ENCODE measurements at places on chromosomes 2 and 18. TPM values are rescaled to one million over a fixed set of nuclear protein-coding genes. Genes with fewer than 3 reads are reported as not detected.

GRCh38 chr18:45951016-45951714 lies 16.0 kb downstream of the EPG5 start:
- peaks cover 70% of the 10 kb centered on the region for H3K36me3 ChIP-seq
- no peak for DNase-seq
- no peaks in the 10 kb centered on the region for H3K27me3 ChIP-seq
- no peaks in the 10 kb centered on the region for H3K4me1 ChIP-seq
- no peak overlapping the region for H3K4me3 ChIP-seq
- H3K27ac ChIP-seq: no peak overlapping the region

- H3K4me1 ChIP-seq: peaks cover 8% of the 10 kb centered on the region
- no peak overlapping the region for H3K27ac ChIP-seq
- DNase-seq: no peak
Observed at GRCh38 chr2:143394062-143394461, 264.8 kb downstream of the ARHGAP15 start.

DNA sequence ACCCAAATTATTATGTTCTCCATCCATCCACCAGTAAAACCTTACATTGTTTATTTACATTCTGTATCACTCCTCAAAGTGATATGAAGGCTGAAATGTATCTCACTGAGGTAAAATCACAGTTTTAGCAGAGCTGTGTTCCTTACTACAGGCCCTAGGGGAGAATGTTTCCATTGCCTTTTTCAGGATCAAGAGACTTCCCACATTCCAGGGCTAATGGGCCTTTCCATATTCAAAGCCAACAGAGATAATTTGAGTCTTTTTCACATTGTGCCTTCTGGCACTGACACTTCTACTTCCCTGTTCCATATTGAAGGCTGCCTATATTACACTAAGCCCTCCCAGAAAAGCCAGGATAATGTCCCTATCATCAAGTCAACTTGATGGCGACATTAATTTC lies 20.0 kb downstream of the NETO1 start:
- no peak overlapping the region for H3K4me3 ChIP-seq
- no peak for DNase-seq
- H3K36me3 ChIP-seq: no peaks in the 10 kb centered on the region
- no peaks in the 10 kb centered on the region for H3K4me1 ChIP-seq
- H3K27me3 ChIP-seq: no peaks in the 10 kb centered on the region

DNA sequence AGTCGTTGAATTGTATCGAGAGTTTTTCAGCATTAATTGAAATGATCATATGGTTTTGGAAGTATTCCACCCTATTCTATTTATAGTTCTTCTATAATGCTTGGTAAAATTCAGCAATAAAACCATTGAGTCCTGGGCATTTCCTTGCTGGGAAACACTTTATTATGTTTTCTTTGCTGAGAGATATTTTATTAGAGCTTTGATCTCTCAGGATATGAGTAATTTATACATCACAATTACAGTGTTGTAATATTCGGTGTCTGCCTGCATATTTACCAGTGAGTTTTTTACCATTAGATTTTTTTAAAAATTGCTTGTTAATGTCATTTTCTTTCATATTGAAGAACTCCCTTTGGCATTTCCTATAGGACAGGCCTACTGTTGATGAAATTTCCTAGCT lies 402.7 kb upstream of the FSIP2 start:
- H3K27ac ChIP-seq: no peak overlapping the region
- no peaks in the 10 kb centered on the region for H3K4me1 ChIP-seq
- no peak overlapping the region for H3K4me3 ChIP-seq
- DNase-seq: no peak
- H3K36me3 ChIP-seq: no peaks in the 10 kb centered on the region
- no peaks in the 10 kb centered on the region for H3K27me3 ChIP-seq

The RFX8 gene
- total RNA-seq: 2.8 TPM

The NBAS gene
- 31.8 TPM for total RNA-seq

- peak overlapping the region; percentile 97 for H3K4me3 ChIP-seq
- H3K27me3 ChIP-seq: no peaks in the 10 kb centered on the region
- DNase-seq: no peak
- H3K27ac ChIP-seq: peak overlapping the region; percentile 100
Observed at GRCh38 chr2:70085711-70086277, 1.5 kb upstream of the PCBP1 start.

DNA sequence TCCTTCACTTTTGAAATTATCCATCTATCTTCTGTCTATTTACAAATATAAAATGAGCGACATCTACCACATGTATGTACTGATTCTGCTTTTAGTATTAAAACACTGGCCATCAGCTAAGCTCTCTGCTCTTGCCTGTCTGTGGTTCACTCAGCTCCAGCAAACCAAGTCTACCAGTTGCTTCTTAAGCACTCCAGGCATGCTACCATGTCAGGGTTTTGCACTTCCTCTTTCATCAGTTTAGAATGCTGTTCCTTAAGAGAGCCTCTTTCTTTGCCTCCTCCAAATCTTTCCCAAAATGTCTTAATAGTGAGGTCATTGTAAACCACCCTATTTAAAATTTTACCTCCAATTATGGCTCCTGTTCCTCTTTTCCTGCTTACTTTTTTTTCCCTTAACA lies 59.5 kb downstream of the SCN3A start:
- no peaks in the 10 kb centered on the region for H3K36me3 ChIP-seq
- no peak for DNase-seq
- H3K27me3 ChIP-seq: no peaks in the 10 kb centered on the region
- H3K4me3 ChIP-seq: no peak overlapping the region
- no peak overlapping the region for H3K27ac ChIP-seq

The ANKRD29 gene
- total RNA-seq: not detected

The ARHGAP28 gene
- total RNA-seq: not detected

- H3K4me3 ChIP-seq: no peak overlapping the region
- DNase-seq: no peak
- no peak overlapping the region for H3K27ac ChIP-seq
- H3K4me1 ChIP-seq: no peaks in the 10 kb centered on the region
Observed at GRCh38 chr2:217978536-217979150, 24.2 kb downstream of the TNS1 start.

DNA sequence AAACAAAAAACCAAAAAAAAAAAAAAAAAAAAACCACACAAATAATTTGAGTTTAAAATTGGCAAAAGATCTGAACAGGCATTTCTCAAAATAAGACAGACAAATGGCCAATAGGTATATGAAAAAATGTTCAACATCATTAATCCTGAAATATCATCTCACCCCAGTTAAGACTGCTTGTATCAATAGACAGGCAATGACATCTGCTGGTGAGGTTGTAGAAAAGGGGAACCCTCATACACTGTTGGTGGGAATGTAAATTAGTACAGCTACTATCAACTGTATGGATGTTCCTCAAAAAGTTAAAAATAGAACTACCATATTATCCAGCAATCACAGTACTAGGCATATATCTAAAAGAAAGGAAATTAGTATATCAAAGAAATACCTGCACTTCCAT lies 523.1 kb downstream of the XIRP2 start:
- no peak for DNase-seq
- no peak overlapping the region for H3K27ac ChIP-seq
- H3K4me3 ChIP-seq: no peak overlapping the region
- no peaks in the 10 kb centered on the region for H3K4me1 ChIP-seq
- no peaks in the 10 kb centered on the region for H3K27me3 ChIP-seq

GRCh38 chr2:37276291-37276690 lies 44.8 kb downstream of the NDUFAF7 start:
- no peak for DNase-seq
- no peaks in the 10 kb centered on the region for H3K27me3 ChIP-seq
- H3K36me3 ChIP-seq: peaks cover 12% of the 10 kb centered on the region
- H3K27ac ChIP-seq: no peak overlapping the region

The CXCR4 gene
- 219 TPM for total RNA-seq

- no peak overlapping the region for H3K4me3 ChIP-seq
- peak; percentile 26 for DNase-seq
- no peak overlapping the region for H3K27ac ChIP-seq
- H3K4me1 ChIP-seq: peaks cover 10% of the 10 kb centered on the region
- H3K27me3 ChIP-seq: no peaks in the 10 kb centered on the region
Observed at GRCh38 chr2:50491541-50492476, 540.1 kb downstream of the NRXN1 start.

The RNF152 gene
- not detected for total RNA-seq

DNA sequence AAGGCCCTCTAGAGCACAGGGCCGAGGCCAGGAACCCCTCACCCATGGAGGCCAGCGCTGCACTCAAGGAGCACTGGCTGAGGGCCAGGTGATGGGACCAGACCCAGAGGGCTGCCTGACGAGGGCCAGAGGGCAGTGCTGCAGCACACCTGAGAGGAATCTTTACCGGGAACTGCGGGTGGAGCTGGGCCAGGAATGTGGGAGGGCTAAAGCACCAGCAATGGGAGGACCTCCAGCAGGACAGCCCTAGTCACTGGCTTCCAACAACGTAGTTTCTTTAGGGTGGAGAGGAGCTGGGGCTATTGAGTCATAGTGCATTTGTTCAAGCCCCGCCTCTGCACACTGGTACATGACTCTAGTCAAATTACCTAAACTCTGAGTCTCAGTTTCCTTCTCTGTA lies 143.4 kb downstream of the TMEM17 start:
- no peak overlapping the region for H3K4me3 ChIP-seq
- no peak overlapping the region for H3K27ac ChIP-seq
- no peaks in the 10 kb centered on the region for H3K27me3 ChIP-seq
- no peaks in the 10 kb centered on the region for H3K4me1 ChIP-seq

The ABCB11 gene
- 0.03 TPM for total RNA-seq

- no peak for DNase-seq
- H3K27ac ChIP-seq: no peak overlapping the region
- H3K4me3 ChIP-seq: no peak overlapping the region
- H3K4me1 ChIP-seq: peaks cover 3% of the 10 kb centered on the region
Observed at GRCh38 chr2:8985561-8986326, 17.7 kb downstream of the MBOAT2 start.

GRCh38 chr2:234257859-234258561 lies 207.5 kb downstream of the SPP2 start:
- H3K27ac ChIP-seq: no peak overlapping the region
- H3K36me3 ChIP-seq: no peaks in the 10 kb centered on the region
- peaks cover 8% of the 10 kb centered on the region for H3K27me3 ChIP-seq

The CAD gene
- 85.1 TPM for total RNA-seq

The C1QL2 gene
- total RNA-seq: not detected

The ARHGEF4 gene
- total RNA-seq: 2.9 TPM

- H3K27ac ChIP-seq: peak overlapping the region; percentile 70
- DNase-seq: no peak
- H3K4me3 ChIP-seq: peak overlapping the region; percentile 61
- H3K36me3 ChIP-seq: no peaks in the 10 kb centered on the region
- H3K27me3 ChIP-seq: peaks cover 26% of the 10 kb centered on the region
Observed at GRCh38 chr2:144510294-144510991, 9.5 kb downstream of the ZEB2 start.

DNA sequence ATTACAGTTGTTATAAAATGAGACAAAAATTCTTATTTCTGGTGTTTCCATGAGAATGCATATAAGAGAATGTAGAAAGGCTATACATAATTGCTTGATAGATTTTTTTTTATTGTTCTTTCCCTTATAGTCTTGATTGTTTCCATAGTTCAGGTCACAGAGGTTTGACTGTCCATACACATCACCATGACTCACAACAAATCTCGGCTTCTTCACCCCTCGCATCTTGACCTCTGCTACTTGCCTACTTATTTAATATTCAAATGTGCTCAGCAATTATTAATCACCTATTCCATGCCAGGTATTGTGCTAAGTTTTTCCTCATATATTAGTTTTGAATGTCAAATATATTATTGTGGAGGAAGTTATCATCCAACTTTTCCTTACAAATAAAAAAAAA lies 789.6 kb downstream of the RNF144A start:
- no peak overlapping the region for H3K27ac ChIP-seq
- peaks cover 18% of the 10 kb centered on the region for H3K4me1 ChIP-seq
- no peak overlapping the region for H3K4me3 ChIP-seq
- H3K36me3 ChIP-seq: peaks cover 7% of the 10 kb centered on the region

DNA sequence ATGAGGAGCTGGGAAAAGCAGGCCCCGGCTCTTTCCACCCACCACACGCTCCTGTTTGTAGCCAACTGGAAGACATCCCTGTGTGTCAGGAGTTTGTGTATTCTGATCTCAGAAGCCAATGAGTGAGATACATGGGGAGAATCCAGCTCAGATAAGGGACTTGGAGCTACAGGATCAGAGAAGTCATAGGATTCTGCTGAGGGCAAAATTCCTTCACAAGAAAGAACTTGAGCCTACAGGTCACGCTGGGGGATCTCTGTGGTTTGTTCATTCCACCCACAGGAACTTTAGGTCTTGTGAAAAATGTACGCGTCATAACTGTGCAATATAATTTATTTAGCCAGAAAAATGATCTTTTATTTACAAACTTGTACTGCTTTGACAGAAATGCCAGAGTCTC lies 80.1 kb upstream of the SMIM21 start:
- peaks cover 7% of the 10 kb centered on the region for H3K27me3 ChIP-seq
- no peak overlapping the region for H3K4me3 ChIP-seq
- H3K27ac ChIP-seq: no peak overlapping the region
- no peaks in the 10 kb centered on the region for H3K36me3 ChIP-seq
- no peaks in the 10 kb centered on the region for H3K4me1 ChIP-seq
- no peak for DNase-seq

DNA sequence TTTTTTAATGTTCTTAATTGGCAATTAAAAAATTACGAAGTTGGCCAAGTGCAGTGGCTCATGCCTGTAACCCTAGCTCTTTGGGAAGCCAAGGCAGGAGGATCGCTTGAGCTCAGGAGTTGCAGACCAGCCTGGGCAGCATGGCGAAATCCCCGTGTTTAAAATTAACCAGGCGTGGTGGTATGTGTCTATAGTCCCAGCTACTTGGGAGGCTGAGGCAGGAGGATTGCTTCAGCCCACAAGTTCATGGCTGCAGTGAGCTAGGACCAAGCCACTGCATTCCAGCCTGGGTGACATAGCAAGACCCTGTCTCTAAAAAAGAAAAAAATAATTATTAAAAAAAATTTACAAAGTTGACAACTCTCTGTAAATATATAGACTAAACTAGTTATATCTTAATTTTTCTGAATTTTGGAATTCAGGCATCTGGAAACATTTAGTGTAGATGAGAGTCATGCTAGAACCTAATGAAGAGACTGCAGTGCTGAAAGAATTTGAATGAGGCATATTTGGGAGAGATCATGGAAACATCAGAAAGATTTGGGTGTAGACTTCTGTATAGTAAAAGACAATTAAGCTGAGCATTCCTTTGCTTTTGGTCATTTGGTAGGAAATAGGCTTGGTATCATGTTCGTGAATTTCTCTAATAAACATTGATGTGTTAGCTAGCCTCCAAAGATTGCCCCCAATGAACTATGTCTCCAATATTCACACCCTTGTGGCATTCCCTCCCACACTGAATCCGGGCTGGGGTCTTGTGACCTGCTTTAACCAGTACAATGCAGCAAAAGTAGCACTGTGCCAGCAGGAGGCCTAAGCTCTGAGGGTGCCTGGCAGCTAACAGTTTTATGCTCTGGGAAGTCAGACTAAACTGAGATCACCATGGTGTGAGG lies 4.2 kb upstream of the ROCK1 start:
- H3K27ac ChIP-seq: no peak overlapping the region
- no peak overlapping the region for H3K4me3 ChIP-seq
- H3K36me3 ChIP-seq: peaks cover under 1% of the 10 kb centered on the region
- peaks cover 12% of the 10 kb centered on the region for H3K27me3 ChIP-seq

DNA sequence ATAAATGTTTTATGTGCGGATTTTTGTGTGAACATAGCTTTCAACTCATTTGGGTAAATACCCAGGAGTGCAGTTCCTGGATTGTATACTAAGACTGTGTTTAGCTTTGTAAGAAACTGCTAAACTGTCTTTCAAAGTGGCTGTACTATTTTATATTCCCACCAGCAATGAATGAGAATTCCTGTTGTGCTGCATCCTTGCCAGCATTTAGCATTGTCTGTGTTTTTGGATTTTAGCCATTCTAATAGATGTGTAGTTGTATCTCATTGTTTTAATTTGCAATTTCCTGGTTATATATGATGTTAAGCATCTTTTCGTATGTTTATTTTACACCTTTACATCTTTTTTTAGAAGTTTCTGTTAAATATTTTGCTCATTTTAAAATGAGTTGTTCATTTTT lies 24.2 kb downstream of the VRK2 start:
- H3K36me3 ChIP-seq: peaks cover 53% of the 10 kb centered on the region
- no peaks in the 10 kb centered on the region for H3K27me3 ChIP-seq
- H3K27ac ChIP-seq: no peak overlapping the region
- no peak overlapping the region for H3K4me3 ChIP-seq
- H3K4me1 ChIP-seq: peaks cover 9% of the 10 kb centered on the region
- no peak for DNase-seq

All from activated CD8-positive, alpha-beta T cell treated with anti-CD3 and anti-CD28 coated beads, Interleukin-2, amount 10 ng/mL, durations not matched to agents 7 days and 5 days (primary cell).